ENCODE measurements at places on chromosomes 5 and 9. TPM values are rescaled to one million over a fixed set of nuclear protein-coding genes. Genes with fewer than 3 reads are reported as not detected.

DNA sequence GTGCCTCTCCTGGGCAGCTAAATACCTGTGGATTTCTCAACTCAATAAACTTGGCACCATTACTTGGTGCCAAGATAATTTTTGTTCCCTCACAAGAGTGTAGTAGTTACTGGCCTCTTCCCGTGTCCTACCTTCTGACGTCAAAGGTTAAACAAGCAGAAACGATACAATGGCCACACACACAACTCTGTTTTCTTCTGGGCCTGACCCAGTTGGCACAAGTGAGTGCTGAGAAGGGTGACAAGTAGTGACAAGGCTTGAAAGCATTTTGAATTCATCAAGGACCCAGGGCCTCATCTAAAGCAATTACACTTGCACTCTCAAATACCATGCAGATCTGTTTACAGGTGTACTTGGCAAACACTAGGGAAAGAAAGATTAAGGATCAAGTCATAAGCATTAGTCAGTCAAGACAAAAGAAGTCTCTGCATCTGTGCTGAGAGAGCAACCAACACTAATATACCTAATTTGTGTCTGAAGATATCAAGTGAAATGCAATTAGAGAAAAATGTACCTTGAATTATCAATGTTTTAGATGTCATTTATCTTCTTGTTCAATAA lies 30.8 kb downstream of the RASEF start:
- no peak for DNase-seq

GRCh38 chr9:132585954-132586829 lies 3.8 kb downstream of the BARHL1 start:
- DNase-seq, result no peak

- DNase-seq, result no peak
Measured at GRCh38 chr5:136563489-136563888, 198.1 kb upstream of the TRPC7 start.

DNA sequence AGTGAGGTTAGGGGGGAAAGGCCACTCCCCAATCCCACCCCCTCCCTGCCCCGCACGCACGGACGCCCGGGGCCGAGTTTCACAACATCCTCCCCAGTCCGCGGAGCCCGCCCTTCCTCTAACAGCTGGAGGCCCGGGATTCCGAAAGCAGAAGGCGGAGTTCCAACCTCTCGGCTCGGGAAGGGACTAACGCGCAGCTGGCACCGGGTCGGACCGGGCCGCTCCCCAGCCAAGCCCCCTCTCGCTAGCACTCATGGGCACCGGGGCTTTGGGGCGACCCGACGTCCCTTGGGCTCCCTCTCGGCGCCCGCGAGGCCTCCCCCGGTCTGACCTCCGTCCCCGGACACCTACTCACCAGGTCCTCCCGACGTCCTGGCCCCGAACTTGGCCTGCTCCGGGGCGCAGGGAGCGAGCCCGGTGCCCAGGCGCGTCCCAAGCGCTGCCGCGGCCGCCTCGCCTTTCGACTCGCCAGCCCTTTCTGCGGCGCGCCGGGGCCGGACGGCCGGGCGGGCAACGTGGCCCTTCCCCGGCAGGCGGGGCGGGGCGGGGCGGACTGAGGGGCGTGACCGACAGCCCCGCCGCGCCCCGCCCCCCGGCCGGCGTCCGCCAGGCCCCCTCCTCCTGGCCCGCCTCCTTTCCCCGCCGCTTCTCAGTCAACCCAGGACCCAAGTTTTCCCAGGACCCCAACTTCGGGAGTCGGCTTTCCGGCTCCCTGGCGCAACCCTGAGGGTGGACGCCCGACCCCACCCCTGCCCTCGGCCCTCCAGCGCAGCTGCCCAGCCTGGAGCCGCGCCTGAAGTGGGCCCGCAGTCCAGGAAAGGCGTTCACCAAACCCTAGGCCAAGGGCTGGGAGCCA lies at the start of gene MGAT1:
Gene MGAT1, minus strand, starts transcription at position 482 of the 856 bp plus-strand sequence. CDS start 9,835 bp downstream, outside the sequence.
- peak; percentile 87 for DNase-seq

GRCh38 chr5:158465086-158465972 lies 606.4 kb upstream of the CLINT1 start:
- no peak for DNase-seq

- no peak for DNase-seq
Measured at GRCh38 chr5:141319202-141319601, 1.4 kb downstream of the TAF7 start.

DNA sequence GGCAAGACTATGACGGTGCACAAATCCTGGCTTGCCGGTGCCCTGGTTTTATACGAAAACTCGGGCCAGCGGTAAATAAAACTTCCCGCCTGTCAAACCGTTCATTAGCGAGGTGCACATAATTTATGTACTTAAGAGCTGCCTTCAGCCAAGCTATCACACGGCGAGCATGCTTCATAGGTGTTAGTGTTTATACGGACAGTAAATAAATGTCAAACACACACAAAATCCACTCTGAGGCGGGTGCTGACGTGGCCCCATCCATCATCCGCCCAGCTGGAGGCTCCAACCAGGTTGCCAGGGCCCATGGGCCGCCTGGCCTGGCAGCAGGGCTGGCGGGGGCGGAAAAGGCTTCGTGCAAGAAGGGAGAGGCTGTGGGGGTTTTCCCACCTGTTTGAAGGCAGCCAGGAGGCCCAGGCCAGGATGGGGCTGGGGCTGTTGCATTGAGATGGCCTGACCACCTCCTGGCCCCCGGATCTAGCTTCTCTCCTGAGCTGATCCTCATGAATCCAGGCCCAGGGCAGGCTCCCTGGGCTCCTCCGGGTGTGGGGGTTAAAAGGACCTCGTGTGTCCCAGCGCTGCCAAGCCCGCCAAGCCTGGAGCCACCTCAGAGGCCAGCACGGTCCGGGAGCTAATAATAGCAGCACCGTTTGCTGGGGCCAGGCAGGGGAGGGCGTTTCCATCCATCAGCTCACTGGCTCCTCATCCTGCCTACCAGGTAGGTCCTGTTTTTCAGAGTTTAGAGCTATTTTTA lies 43.2 kb downstream of the BARX1 start:
- DNase-seq, result no peak

GRCh38 chr5:37494756-37495155 lies 115.6 kb downstream of the WDR70 start:
- DNase-seq, result no peak

GRCh38 chr9:5838884-5839571 lies 6.1 kb upstream of the ERMP1 start:
- no peak for DNase-seq

DNA sequence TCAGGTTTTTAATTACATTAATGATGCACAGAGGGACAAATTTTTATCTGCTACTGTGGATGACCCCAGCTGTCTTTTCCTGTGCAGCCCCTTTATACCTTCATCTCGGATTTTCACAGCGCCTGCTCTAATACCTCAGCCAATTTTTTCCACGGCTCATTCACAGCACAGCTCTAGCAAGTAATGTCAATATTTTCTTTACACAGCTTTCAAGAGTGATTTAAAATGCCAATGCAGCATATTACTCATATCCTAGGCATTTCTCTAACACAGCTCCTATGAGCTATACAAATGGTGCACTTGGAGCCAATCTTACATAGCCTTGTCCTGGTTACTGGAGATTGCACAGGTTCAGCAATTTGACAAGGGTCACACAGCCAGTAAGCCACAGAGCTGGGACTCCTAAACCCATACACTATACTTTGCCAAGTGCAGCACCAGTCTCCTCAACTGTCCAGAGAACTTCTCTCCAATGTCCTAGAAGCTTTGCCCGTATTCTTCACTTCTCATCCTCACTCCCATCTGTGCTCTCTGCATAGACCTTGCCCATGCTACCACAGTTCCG lies 661.8 kb downstream of the DTWD2 start:
- no peak for DNase-seq

GRCh38 chr5:116308391-116308790 lies 223.6 kb downstream of the COMMD10 start:
- no peak for DNase-seq

DNA sequence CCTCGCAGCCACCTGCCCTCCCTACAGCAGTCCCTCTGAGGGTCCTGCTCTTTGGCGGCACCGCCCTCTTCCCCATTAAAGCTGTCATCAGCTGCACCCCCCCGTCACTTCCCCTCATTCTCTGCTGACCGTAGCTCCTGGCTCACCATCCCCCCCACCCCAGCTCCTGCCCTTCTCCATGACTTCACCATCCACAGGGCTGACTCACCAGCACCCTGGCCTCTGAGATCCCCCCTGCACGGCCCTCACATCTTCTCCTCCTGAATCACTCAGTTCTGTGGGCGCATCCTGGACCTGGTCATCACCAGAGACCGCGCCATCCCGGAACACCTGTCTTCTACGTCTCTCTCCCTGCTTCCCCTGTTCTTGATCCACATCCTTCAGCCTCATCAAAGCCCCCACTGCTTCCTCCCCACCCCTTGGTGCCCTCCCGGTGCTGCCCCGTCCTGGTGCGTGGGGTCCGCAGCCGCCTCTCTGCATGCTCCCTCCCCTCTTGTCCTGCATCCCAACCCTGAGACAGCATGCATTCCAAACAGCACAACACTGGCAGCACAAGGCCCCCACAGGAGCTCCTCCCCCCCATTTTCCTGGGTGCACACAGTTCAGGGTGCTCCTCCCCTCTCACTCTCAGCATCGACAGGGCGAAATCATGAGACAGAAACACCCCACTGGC lies 12.9 kb downstream of the FLT4 start:
- DNase-seq, result no peak

DNA sequence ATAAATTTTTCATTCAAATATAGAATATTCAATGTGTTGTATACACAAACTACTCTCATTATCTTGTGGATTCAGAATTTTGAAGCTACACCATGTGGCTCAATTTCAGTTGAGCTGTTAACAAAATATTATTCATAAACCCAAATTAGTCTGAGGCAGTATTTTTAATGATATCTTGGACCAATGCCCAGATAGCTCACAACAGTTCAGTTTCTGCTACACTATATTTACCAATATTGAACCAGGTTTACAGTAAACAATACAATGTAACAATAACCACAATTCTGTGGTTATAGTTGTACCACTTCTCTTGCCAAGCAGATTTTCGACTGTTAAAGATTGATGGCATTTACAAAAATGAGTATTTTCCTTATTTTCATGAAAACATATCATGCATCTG lies 99.9 kb downstream of the SSBP2 start:
- no peak for DNase-seq

- no peak for DNase-seq
Measured at GRCh38 chr5:146016764-146017484, 80.5 kb downstream of the SH3RF2 start.

GRCh38 chr9:91130796-91131318 lies 230.9 kb downstream of the AUH start:
- no peak for DNase-seq

GRCh38 chr9:134064711-134065110 lies 3.1 kb downstream of the BRD3 start:
- DNase-seq, result no peak

GRCh38 chr5:10633271-10634049 lies 69.6 kb downstream of the ANKRD33B start:
- no peak for DNase-seq

DNA sequence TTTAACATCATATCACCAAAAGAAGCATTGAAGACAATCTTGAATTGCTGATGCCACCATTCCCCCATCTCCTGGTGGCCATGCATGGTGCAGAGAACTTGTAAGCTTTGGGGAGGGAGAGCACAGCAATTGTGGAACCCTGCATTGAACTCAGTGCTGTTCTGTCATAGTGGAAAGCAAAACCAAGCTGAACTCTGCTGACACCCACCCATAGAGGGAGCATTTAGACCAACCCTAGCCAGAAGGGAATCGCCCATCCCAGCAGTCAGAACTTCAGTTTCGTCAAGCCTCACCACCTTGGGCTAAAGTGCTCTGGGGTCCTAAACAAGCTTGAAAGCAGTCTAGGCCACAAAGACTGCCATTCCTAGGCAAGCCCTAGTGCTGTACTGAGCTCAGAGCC lies 37.4 kb upstream of the RUSC2 start:
- no peak for DNase-seq

- DNase-seq, result no peak
Measured at GRCh38 chr5:132297211-132297940, 3.2 kb downstream of the SLC22A4 start.

- DNase-seq, result no peak
Measured at GRCh38 chr9:104982543-104982942, 54.6 kb upstream of the ABCA1 start.

DNA sequence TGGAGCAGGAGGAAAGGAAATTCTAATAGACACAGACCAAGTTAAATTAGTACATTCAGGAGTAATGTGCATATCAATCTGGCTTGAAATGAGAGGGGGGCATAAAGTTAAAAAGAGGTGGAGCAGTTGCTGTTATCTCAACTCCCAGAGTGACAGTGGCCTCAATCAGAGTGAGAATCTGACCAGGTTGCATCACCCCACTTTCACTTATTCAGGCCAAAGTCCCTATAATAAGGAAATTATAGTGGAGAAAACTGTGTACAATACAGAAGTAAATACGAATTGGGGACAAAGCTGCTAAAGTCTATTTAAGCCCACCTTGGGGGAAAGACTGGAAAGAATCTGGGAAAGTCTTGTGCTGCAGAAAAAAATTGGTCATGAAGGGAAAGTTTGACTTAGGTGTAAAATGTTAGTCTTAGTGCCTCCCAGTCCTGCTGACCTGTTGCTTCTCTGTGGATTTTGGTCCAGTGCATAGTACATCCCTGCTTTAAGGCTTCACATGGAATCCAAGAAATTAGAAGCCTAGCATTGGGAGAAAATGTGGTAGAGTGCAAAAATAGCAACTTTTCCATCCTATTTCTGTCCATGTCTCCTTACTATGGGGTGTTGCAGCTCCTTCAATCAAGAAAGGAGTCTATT lies 27.9 kb downstream of the MROH2B start:
- no peak for DNase-seq

GRCh38 chr5:152083231-152083630 lies 158.6 kb upstream of the GLRA1 start:
- no peak for DNase-seq

DNA sequence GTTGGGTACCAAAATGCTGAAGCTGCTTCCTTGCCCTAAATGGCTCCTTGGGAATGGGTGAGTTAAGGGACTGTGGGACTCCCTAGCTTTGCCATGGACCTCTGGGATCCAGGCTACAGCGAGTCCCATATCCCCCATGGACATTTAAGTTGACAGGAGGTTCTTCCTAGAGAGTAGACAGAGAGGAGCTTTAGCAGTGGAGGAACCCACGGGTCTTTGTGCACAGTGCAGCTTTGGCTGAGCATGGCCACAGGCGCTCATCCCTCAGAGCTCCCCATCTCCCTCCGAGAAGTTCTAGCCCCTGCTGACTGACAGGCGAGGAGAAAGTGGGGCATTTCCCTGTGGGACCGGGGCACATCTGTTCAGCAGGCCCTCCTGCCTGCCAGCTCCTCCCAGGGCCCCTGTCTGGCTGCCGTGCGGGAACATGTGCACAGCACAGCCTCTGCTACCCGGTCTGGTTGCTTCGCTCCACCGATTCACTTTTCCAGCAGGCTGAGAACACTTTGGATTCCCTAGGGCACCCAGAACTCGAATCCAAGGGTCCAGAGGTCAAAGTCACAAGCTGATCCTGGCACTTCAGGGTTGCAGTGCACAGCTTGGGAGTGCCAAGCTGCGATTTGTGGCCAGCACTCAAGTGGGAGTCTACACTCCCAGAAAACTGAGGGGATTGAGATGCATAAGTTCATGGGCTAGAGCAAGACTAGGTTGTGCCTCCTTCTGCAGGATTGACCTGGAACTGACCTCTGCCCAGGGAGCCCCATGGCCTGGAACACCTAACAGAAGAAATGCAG lies 40.6 kb upstream of the DMRTA1 start:
- DNase-seq, result no peak

SOX30 gene
- 0.26 TPM for polyA plus RNA-seq

TEK gene
- polyA plus RNA-seq, result 15.0 TPM

SGCD gene
- 82.7 TPM for polyA plus RNA-seq

SPRY4 gene
- 47.3 TPM for polyA plus RNA-seq

PDZD2 gene
- polyA plus RNA-seq, result 6.1 TPM

OR1L4 gene
- polyA plus RNA-seq, result not detected

MOCS2 gene
- polyA plus RNA-seq, result 35.9 TPM

GABRP gene
- polyA plus RNA-seq, result 0.67 TPM

GFRA3 gene
- 2.8 TPM for polyA plus RNA-seq

NIM1K gene
- polyA plus RNA-seq, result 0.70 TPM

IGIP gene
- 4.2 TPM for polyA plus RNA-seq

CD72 gene
- 2.6 TPM for polyA plus RNA-seq

CDC20B gene
- 0.12 TPM for polyA plus RNA-seq
